ENCODE measurements at places on chromosomes 12 and 14.

DNA sequence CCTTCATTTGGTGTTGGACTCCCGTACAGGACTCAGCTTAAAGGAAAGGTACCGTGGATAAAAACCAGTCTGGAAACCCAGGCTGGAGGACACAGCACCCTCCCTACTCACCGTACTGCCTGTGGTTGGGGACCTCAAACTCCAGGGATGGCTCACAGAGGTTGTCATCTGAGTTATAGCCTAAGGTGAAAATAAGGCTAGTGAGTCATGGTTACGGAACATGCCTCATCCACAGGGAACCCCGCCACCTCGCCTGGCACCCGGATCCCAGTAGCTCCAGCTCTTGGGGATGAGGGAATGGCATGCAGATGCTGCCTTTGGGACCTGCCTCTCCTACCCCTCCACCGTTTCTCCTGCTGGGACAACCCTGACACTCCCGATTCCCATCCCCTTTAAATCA, 36.8 kb upstream of the GPR68 start:
- no peak for DNase-seq

- no peak for DNase-seq
Measured at GRCh38 chr14:106831322-106831720, 1304.9 kb downstream of the TMEM121 start.

DNA sequence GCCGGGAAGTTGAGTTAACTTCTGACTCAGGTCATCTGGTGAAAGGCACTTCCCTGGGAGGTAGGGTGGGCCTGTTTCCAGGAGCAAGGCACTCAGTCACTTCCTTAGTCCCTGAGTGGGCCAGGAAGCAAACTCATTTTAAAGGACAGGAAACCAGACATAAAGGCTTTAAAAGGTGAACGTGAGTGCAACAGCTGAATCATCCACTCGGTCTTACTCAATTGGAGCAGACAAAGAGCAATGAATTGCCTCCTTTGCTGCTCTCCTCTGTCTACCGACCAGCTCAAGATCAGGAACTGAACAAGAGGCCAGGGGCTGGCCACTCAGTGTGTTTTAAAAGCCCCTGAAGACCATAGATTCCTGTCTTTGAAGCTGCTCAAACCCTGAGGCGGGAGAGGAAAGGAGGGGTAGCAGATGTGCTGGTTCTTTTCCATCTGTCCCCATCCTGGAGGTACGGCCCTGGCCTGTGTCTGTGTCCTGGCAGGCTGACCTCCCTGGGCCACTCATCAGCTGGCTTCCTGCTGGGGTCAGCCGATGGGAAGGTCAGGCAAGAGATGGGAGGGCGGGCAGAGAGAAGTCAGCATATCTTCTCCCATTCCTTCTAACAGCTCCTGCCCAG, 148.9 kb downstream of the PPM1H start:
- DNase-seq, result peak; percentile 83

DNA sequence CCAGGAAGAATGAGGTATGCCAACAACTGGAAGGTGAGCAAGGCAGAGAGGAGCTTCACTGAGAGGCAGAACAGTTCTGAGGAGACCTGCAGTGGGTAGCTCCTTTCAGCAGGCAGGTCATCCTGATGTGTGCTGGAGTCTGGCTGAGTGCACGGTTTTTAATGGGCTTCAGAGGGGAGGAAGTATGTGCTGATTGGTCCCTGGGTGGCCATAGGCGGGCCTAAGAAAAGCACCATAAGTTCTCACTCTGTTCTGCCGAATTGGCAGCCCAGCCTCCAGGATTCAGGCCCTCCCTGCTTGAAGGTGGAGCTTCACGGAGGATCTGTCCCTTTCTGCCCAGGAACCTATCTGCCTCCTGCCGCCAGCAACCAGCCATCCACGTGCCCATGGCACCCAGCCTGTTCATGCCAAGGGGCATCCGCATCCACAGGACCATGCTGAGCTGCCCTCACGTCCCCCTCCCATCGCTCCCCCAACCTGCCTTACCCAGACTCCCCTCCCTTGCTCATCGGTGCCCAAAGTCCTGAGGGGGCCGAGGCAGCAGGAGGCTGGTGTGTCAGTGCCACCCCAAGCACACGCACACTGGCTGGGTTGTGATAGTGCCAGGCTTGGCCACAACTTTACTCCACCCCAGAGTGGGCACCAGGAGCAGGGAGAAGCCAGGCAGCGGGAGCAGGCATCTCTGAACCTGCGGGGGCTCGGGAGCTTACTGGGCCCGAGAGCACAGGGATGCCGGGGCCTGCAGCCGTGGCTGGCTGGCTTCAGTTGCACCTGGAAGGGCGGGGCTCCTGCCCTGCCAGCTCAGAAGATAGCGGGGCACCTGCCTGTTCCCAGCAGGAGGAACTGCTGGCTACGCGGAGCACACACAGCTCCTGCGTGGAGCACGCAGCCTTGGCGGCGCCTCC, 608.4 kb upstream of the FOXG1 start:
- no peak for DNase-seq

- DNase-seq, result peak; percentile 10
Measured at GRCh38 chr12:32302218-32303173, 96.9 kb upstream of the FGD4 start.

GRCh38 chr12:18430425-18431048, 169.2 kb downstream of the PIK3C2G start:
- no peak for DNase-seq

DNA sequence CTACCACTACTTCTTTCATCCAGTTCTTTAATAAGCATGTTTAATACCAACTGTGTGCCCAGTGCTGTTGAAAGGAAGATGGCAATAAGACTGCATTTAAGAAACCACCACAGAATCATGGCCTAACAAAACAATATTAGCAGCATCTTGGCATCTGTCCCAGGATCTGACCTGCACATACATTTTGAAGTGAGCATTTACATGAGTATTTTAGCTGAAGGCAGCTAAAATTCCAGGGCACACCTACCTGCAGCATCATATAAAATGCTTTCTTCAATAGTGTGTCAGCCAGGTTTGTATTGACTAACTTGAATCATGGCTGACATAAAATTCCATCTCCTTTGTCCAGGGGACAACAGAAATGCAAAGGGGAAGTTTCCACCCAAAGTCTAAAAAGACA, 65.0 kb upstream of the ARHGAP5 start:
- DNase-seq, result no peak

- DNase-seq, result no peak
Measured at GRCh38 chr14:69363055-69363454, 35.0 kb downstream of the ERH start.

GRCh38 chr12:131347345-131347714, 363.6 kb upstream of the SFSWAP start:
- DNase-seq, result no peak

GRCh38 chr12:32205731-32206130, 99.1 kb downstream of the BICD1 start:
- no peak for DNase-seq

DNA sequence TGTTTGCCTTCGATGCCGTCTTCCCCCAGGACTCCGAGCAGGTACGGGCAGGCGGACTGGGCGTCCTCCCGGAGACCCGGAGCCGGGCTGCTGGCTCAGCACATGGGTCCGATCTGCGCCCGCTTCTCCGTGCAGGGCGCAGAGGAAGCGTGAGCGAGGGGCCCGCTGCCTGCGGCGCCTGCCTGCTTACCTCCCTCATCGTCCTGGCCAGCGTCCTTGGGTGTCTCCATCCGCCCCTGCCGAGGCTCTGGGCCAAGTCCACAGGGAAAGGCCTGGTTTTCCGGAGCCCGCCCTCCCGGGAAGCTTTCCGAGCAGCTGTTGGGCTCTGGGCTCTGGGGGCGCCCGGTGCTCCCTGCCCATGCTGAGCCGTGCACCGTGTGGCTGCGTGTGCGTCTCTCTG, 33.5 kb downstream of the KIF26A start:
- no peak for DNase-seq

- DNase-seq, result no peak
Measured at GRCh38 chr14:99792210-99792535, 1.0 kb upstream of the EML1 start.

DNA sequence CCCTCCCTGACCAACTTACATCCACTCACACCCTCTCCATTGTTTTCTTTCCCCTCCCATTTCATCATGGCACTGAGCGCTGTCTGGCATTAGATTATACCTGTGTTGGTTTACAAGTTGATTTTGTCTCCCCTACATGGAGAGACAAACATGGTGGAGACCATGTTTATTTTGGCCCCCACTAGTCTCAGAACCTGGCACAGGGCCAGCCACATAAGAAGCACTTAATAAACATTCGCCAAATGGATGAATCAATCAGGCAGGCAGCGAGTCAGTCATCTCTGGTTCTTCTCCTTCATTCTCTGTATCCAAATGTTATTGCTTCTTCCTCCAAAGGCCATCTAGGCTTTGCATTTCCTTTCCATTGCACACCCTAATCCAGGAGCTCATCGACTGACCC, 177.4 kb downstream of the DPF3 start:
- DNase-seq, result no peak

GRCh38 chr14:31543969-31544799, 17.0 kb upstream of the NUBPL start:
- DNase-seq, result no peak

- DNase-seq, result no peak
Measured at GRCh38 chr12:3775385-3776035, 22.6 kb upstream of the CRACR2A start.

DNA sequence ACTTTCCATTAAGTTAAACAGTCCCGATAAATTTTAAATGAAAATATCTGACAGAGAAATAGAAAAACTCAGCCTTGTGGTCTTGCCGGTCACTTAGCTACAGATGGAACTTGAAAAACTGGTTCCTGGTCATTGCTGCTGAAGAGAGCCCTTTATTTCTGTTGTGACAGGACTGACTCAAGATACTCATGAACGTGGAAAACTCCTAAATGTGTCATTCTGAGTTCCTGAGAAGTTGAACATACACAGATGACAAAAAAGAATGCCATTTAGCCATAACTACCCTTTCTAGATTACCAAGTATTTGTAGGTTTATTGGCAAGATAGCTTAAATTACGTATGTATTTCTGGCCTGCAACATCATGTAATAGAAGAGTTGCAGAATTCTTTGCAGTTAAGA, 134.2 kb downstream of the HMGA2 start:
- DNase-seq, result no peak

DNA sequence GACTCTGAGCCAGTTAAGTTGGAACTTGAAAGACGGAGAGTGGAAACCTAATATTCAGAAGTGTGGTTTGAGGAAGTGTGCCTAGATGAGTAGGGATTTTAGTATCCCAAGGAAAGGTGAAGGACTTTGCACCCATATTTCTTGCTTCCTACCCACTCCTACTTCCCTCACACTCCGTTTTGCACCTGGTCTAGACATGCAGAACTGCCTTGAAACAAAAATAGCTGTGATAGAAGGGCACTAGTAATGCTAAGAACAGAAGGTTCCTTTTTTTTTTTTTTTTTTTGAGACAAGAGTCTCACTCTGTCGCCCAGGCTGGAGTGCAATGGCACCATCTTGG, 732 bp upstream of the ARF3 start:
- DNase-seq, result no peak

GRCh38 chr12:68871921-68872320, 61.0 kb downstream of the CPM start:
- DNase-seq, result no peak

- no peak for DNase-seq
Measured at GRCh38 chr12:26195250-26195640, at the start of gene SSPN. Gene SSPN (plus strand): TSS chr12:26195573. CDS start chr12:26195673, 100 bp downstream.

- no peak for DNase-seq
Measured at GRCh38 chr12:63826006-63826585, 18.4 kb upstream of the SRGAP1 start.

- no peak for DNase-seq
Measured at GRCh38 chr14:91555531-91555930, 45.4 kb upstream of the PPP4R3A start.

DNA sequence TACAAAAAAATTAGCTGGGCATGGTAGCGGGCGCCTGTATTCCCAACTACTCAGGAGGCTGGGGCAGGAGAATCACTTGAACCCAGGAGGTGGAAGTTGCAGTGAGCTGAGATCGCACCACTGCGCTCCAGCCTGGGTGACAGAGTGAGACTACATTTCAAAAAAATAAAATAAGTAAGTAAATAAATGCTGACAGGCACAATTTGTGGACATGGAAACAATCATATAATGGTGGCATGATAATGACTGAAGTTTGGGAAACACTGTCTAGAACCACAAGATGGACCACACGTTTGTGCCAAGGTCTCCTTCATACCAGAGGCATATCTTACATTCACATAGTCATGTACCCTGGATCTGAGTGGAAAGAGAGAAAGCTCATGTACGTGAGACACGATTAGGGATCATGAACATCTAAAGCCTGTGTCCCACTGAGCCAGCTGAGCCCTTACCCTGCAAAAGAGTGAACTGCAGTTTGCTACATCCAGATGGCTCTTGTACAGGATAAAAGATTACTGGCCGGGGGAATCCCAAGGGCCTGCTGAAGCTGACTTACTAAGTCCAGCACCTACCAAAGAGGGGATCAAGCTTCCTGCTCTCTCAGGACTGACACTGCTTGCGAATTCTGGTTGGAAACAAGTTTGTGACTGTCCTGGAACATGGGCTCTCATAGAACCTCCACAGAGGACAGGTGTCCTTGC, 62.9 kb downstream of the TRAFD1 start:
- DNase-seq, result no peak

DNA sequence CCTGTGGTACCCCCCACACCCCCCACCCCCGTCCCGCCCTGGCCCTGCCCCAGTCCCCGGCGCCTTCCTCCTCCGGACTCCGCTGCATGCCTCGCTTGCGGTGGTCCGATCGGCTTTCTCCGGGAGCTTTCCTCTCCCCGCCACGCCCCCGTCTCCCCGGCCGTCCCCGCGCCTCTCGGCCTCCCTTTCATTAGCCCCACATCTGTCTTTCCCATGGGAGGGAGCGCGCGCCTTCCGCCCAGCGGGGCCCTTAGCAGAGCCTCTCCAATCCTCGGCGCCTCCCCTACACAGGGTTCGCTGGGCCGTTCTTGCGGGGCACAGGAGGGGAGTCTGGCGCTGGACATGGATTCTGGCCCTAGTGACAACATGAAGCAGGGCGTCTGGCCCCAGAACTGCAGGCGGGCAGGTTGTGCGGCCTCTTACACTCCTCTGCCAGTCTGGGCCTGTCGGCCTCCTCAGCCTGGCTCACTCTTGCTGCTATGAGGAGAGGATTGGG, 1.5 kb upstream of the EFS start:
- DNase-seq, result no peak

DNA sequence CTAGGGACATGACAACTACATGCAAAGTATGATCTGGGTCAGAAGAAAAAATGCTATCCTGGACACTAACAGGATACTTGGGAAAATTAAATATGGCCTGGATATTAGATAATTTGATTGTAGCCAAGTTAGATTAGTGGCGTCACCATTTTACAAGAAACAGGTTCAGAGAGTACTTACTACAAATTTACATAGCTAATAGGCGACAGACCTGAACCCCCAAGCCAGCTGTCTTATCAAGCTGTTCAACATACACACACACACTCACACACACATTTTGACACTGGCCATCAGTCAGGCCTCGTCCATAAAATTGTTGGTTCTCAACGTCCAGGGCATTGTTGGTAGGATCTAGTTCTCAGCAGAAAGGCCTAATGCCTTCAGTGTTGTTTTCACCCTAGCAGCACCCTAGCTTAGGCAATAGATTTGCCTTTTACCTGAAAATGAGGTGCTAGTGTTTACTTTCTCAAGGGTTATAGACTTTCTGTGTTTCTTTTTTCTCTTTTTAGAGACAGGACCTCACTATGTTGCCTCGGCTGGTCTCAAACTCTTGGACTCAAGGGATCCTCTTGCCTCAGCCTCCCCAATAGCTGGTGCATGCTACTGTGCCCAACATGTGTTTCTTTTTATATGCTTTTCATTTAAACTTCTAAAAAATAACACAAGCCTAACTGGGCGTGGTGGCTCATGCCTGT, 3.3 kb upstream of the C14orf93 start:
- DNase-seq, result no peak

Measured in GF-D8 (cell line).